ENCODE measurements at places on chromosomes 3 and 15. TPM values are rescaled to one million over a fixed set of nuclear protein-coding genes. Genes with fewer than 3 reads are reported as not detected.

DNA sequence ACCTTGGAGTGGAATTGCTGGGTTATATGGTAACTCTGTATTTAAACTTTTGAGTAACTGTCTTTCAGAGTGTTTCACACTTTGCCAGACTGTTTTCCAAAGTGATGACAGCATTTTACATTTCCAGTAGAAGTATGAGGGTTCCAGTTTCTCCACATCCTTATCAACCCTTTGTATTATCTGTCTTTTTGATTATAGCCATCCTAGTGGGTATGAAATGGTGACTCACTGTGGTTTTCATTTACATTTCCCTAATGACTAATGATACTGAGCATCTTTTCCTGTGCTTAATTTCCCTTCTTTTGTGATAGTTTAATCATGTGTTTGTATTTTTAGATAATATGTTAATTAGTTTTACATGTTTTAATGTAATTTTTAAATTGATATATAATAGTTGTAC lies 138.1 kb upstream of the DAZL start:
- ATAC-seq, result no peak

- no peak for ATAC-seq
Observed at GRCh38 chr3:190767851-190768250, 94.6 kb downstream of the GMNC start.

DNA sequence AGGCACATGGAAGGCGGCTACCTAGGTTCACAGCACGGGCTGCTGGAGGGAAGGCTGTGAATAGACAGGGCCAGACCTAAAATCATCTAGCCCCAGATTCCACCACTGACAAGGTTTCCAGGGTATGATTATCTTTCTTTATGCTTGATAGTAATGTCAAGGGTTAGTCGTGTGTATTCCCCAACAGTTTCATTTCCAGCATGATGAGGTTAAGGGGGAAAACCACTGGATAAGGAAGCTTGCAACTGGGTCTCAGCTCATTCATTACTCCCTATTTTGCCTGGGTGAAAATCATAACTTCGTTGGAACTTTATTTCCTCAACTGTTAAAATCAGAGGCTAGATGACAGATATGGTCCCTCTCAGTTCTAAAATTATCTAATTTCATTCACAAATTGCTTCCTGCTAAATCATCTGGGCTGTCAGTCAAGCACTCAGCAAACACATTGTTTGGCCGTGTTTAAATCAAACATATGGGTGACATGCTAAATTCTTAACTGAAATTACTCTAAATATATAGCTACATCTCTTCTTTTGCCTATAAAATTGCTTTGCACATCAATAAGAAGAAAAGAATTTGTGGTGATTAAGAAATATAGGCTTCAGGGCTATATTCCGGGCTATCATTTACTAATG lies 111.7 kb downstream of the CYP19A1 start:
- no peak for ATAC-seq

FOXB1 gene
- total RNA-seq, result 1.1 TPM

NTRK3 gene
- total RNA-seq, result 0.53 TPM

BNC1 gene
- not detected for total RNA-seq

CDV3 gene
- 245 TPM for total RNA-seq

FGF12 gene
- total RNA-seq, result 0.37 TPM

Data from activated T-helper 17 cell treated with anti-CD3 and anti-CD28 coated beads, Interleukin-2, amount 50 U/mL, for 72 hours (primary cell).